IPS-NIHi11 (cell line): ENCODE measurements at places on chromosomes 4 and X.

GRCh38 chr4:126221282-126221681, 906.5 kb downstream of the FAT4 start:
- no peak for DNase-seq

DNA sequence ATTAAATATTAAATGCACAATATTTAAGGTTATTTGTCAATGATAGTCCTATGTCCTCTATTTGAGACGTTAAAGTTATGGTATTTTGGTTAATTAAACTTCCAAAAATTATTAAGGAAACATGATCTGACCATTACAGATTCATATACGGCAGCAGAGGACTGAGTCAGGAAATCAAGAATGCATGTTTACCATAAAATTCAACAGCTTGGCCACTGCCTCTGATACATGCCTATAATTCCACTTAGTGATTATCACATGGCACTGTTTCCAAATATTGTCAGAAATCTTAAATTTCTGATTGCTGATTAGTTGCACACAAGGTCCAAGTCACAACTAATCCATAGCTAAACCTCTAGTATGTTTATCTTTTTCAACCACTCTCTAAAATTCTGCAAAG, 232.2 kb upstream of the UGT8 start:
- DNase-seq = no peak

- peak; percentile 69 for DNase-seq
These were observed 1.6 kb downstream of the SLC49A3 start for GRCh38 chr4:687048-687970.

- DNase-seq = no peak
These were observed 548.1 kb downstream of the PACRGL start for GRCh38 chr4:21248331-21248730.

GRCh38 chr4:103498161-103499070, 221.4 kb downstream of the TACR3 start:
- DNase-seq = no peak

- peak; percentile 8 for DNase-seq
These were observed 88.1 kb downstream of the CAMK2D start for GRCh38 chr4:113673450-113673849.

GRCh38 chr4:107467461-107467860, 252.6 kb downstream of the PAPSS1 start:
- DNase-seq = no peak

DNA sequence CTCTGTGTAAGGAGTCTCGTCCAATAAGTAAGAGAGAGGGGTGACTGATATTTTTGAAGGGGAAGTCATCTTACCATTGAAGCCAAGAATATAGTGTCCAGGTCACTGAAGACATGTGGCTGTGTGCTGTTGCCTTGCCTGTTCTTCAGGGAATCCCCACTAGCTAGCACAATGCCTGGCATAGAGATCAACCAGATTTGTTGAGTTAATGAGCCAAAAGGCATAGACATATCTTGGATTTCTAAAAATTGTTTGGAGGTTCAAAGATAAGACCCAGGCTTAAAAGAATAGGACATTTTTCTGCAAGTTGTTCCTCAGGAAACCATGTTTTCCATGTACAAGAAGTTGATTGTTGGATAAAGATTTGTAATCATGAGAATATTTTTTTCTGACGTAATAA, 119.3 kb upstream of the DKK2 start:
- DNase-seq = no peak

- DNase-seq = no peak
These were observed 242.9 kb upstream of the PRPS2 start for GRCh38 chrX:12548341-12548740.

- peak; percentile 34 for DNase-seq
These were observed 8.1 kb upstream of the TIMP1 start for GRCh38 chrX:47574076-47574546.

GRCh38 chr4:122997463-122998101, 75.2 kb upstream of the NUDT6 start:
- no peak for DNase-seq

DNA sequence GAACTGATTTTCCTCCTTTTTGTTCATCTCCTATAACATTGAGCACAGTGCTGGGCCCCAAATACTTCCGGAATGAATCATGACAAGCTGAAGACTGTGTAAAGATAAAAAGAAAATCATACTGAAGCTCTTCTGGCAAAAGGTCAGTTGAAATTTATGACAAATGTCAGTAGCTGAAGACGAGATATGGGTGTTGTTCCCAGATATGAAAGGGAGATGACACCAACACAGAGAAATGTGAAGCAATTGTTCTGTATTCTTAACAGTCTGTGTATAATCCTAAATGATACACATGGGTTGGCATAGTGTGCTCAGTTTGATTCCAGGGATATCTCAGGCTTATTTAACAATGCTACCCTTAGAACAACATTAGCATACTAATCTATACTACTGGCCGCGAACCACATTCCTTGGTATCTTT, 170.5 kb upstream of the PITX2 start:
- DNase-seq = no peak

- DNase-seq = peak; percentile 41
These were observed 7.2 kb upstream of the IDS start for GRCh38 chrX:149512225-149512885.

GRCh38 chr4:29538889-29539646, 1181.1 kb upstream of the PCDH7 start:
- DNase-seq = no peak

GRCh38 chr4:145716661-145717200, 36.8 kb downstream of the C4orf51 start:
- DNase-seq = no peak

GRCh38 chrX:120377715-120378114, 15.8 kb downstream of the ATP1B4 start:
- no peak for DNase-seq

- peak; percentile 41 for DNase-seq
These were observed 2.3 kb upstream of the NR3C2 start for GRCh38 chr4:148444296-148445070.

GRCh38 chr4:86338521-86338920, 21.3 kb downstream of the MAPK10 start:
- DNase-seq = no peak

DNA sequence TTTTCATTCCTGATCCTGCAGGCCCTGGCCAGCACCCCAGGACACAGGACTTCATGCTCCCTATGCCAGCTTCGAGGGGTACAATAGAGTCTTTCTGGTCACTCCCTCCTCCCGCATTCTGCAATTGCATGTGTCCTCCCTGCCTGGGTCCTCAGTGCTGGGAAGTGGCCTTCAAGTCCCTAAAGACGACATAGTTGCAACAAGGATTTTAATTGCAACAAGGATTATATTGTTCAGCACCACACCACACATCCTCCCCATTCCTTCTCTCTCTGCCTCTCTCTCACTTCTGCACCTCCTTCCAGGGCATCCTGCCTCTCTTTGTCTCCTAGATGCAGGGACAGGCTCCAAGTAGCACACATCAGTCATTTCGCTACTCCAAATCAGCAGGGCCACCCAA, 25.5 kb downstream of the SCD5 start:
- DNase-seq = no peak

DNA sequence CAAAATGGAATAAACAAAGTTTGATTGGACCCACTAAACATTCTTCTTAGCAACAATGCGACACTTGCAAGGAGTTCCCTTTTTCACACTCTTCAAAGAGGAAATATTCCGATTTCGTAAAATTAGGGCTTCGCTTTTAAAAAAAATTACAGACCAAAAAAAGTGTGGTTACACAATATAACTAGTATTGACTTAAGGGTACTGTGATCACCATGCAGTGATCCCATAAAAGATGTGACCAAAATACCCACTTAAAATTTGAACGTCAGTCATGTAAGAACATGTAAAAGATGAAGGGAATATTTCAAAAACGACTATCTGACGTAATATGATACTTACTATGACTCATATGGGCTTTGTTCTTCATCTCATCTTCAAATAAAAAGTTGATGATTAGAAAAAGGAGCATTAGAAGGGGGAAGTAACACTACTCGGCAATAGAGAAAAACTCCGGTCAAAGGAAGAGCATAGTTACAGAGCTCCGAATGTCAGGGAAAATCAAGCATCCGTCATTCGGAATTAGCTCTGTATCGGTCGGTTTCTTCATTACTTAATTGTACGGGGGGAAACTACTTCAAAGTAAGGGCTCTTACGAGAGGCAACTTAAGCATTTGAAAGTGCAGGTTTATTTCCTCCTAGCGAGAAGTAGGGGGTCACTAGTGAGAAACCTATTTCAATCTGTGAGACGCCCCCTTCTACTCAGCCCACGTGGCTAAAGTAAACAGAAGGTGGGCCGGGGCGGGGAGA, 1.3 kb upstream of the TET2 start:
- no peak for DNase-seq

- DNase-seq = no peak
These were observed 67.4 kb downstream of the CHRNA9 start for GRCh38 chr4:40402556-40402955.
